ENCODE measurements at places on chromosomes 11 and 22. TPM values are rescaled to one million over a fixed set of nuclear protein-coding genes. Genes with fewer than 3 reads are reported as not detected.

DNA sequence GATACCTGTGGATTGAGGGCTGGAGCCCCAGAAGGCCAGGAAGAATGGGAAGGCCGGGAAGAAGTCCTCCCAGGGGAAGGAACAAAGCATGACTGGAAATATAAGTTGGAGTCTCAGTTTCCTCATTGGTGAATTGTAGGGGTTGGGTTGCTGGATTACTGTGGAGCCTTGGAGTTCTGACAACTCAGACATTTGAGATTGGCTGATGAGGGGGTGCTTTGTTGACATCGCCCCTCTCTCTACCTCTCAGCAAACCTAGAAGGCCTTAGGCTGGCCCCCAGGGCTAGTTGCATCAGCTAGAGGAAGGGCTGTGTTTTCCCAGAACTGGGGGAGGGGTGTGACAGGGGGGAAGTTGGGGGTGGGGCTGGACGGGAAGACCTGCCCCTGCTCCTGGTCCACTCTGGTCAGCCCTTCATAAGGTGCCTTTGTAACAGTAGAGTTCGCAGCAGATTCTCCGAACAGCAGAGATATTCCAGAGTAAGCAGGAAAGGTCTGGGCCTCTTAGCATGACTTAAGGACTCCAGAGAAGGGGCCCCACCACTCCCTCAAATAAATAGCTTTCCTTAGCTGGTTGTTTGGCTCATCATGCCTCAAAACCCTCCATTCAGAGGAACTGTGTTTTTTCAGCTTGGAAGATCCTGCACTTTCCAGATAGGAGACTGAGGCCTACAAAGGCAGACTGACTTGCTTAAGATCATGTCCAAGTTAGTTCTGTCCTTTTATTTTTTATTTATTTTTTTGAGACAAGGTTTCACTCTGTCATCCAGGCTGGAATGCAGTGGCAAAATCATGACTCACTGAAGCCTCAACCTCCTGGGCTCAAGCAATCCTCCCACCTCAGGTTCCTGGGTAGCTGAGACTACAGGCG, 12.5 kb upstream of the THRSP start:
- no peak for DNase-seq

GRCh38 chr11:33893711-33894397, 2.0 kb upstream of the LMO2 start:
- DNase-seq = no peak

DNA sequence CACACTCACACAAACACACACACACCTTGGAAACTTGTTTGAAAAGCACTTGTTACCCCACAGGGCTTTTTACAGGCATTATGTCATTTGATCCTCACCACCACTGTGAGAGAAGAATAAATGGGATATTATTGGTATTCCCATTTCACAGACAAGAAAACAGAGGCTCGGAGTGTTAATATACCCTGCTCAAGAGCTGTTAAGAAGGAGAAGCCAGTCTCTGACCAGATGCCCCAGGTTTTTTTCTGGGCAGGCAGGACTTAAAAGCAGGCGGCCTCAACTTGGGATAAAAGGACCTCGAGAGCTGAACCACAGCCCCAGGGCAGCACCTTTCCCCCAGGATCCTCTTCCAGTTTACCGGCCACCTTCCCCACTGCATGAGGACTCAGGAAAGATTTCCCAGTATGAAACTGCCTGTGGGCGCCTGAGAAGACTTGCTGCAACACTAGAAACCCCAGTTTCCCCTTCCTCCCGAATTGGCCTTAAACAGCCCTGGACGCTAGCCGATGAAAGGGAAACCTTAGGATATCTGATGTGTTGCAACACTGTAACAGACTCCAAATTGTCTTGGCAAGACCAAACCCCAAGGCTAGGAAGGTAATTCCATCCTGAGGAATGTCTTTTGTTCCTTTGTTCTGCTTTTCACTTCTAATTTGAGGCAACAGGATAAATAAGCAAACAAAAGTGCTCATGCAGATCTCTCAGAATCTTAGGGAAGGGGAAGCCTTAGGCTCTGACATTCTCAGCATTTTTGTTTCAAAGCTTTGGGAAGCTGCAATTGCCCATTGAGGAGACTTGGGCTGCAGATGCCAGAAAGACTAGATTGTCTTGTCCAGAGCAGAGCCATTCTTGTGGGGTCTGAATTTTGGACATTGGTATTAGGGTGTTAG, 173.5 kb downstream of the TRIM29 start:
- DNase-seq = no peak

- DNase-seq = no peak
Measured at GRCh38 chr11:67581469-67581868, 2.1 kb upstream of the GSTP1 start.

- DNase-seq = no peak
Measured at GRCh38 chr22:37708580-37709444, 12.0 kb downstream of the TRIOBP start.

Gene ADSL
- total RNA-seq = 140 TPM

DNA sequence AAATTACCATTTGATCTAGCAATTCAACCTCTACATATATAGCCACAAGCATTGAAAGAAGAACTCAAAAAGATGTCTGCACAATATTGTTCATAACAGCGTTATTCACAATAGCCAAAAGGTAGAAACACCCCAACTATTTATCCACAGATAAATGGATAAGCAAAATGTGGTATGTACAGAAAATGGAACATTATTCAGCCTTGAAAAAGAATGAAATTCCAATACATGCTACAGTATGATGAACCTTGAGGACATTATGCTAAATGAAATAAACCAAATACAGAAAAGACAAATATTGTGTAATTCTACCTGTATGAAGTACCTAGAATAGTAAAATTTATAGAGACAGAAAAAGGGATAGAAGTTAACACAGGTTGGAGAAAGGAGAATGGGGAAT, 2.6 kb upstream of the ETS1 start:
- no peak for DNase-seq

DNA sequence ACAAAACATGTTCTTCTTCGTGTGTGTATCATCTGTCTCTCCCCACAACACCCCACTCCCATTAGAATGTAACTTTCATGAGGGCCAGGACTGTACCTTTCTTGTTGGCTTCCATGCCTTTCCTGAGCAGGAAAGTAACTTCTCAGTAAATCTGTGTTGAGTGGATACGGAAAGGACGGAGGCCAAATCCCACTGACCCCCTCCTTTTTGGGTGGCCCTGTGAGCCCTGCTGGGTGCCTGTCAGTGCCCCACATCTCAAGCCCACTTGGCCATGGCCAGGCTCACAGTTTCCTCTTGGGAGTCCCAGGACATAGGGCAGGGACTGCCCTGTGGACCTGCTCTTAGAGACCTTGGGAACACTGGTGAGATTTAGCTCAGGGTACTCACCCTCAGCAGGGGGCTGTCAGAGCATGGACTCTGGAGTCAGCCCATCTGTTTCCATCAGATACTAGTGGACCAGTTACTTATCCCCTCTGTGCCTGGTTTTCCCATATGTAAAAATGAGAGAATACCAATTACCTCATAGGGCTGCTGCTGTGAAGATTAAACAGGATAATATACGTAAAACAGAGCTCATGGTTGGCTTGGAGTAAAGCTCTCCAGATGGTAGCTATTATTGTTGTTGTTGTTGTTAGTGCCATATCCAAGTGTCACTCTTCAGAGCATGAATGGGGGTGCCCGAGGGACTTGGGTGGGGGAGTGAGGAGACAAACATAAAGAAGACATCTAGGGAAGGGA, 1.0 kb upstream of the C11orf96 start:
- no peak for DNase-seq

DNA sequence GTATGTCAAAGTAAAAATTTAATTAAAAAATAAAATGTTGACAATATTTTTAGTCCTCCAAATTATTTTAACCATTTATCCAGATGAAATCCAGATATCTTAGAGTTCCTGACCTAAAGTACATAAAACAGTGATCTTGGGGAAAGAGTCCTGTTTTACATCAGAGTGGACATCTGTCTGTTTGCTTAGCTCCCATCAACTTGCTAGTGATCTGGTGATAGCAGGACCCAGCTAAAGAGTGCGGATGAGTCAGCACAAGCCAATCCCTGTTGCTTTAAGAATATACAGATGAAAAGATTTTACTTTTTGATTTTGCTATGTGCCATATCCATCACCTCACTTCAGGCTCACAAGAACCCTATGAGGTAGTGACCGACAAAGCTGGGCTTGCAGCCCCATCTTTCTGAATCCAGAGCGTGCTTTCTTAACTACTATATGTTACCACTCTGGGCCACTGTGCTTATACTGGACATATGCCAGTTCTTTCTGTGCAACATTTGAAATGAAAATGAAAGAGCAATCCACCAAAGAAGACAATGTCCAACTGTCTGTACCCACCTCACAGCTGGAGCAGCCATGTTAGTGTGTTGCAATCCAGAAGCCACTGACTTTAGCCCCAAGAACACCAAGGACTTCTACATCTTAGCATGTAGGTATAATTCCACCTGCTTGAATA, 167.6 kb upstream of the SESN3 start:
- peak; percentile 76 for DNase-seq

GRCh38 chr11:35235936-35236666, 97.1 kb downstream of the CD44 start:
- no peak for DNase-seq

DNA sequence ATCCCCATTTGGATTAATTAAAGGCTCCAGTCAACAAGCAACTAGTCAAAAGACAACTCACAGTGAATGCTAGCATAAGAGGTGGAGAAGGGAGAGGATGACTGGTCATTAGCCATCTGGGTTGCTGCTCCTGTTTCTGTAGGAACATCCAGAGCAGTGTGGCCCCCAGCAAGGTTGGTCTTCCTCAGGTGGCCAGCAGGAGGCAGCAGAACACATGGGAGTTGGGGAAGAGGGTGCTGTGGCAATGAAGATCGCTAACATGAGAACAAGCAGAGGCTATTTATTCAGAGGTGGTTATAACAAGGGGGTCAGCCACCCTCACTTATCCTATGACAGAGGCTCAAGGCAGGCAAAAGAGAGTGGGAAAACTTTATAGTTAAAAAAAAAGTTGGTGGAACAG, 21.3 kb downstream of the IZUMO1R start:
- peak; percentile 19 for DNase-seq

Gene KCNJ5
- not detected for total RNA-seq

Gene TMEM9B
- 21.0 TPM for total RNA-seq

GRCh38 chr11:29527391-29527936, 489.4 kb downstream of the KCNA4 start:
- DNase-seq = peak; percentile 52

GRCh38 chr11:70582886-70583641, 184.7 kb downstream of the CTTN start:
- no peak for DNase-seq

DNA sequence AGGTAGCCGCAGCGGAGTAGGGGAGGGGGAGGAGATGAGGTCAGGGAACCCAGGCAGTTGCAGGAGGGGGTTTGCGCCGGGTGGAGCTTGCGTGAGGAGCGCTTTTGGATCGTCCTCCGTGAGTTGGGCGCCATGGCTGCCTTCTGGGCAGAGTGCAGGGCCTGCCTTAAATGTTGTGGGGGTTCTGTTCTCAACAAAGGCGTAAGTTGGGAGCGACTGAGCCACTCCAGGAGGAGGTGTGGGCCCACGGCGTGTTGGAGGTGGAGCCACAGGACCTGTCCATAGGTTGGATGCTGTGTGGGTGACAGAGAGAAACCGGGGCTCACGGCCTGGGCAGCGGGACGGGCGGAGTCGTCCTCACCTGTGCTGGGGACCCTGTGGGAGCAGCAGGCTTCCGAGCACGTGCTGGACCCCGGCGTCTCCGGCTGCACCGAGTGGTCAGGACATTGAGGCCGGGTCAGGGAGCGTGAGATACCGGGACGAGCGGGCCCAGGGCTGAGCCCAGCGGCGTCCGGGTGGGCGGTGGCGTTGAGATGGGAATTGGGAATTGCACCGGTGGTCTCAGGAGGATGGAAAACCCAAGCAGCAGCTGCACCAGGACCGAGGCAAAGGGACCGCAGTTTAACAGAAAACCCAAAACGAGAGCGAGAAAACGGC, 977 bp upstream of the PGGHG start:
- DNase-seq = no peak

DNA sequence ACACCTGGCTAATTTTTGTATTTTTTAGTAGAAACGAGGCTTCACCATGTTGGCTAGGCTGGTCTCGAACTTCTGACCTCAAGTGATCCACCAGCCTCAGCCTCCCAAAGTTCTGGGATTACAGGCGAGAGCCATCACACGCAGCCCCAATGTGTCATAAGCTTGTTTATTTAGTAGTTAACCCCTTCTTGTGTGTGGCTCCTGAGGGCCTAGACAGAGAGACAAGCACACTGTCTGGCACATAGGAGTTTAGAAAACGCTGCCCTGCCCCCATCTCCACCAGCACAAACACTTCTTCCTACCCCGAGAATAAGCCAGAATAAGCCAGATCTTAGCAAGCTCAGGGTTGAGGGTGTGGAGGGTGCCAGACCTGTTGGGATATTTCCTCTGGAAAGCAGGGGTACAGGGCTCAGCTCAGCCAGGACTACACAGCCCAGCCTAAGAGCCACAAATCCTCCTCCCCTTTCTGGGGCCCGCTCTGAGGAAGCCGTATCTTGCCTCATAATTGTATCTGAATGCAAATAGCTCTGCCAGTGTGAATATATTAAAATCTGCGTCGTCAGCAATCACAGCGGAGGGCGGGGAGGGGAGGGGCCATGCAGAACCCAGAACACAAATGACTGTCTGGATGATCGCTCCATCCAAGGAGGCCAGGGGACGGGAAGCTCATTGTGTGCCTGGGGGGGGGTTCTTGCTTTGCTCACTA, 247.3 kb downstream of the MN1 start:
- no peak for DNase-seq

Gene USH1C
- 35.4 TPM for total RNA-seq

Gene BLID
- total RNA-seq = not detected

DNA sequence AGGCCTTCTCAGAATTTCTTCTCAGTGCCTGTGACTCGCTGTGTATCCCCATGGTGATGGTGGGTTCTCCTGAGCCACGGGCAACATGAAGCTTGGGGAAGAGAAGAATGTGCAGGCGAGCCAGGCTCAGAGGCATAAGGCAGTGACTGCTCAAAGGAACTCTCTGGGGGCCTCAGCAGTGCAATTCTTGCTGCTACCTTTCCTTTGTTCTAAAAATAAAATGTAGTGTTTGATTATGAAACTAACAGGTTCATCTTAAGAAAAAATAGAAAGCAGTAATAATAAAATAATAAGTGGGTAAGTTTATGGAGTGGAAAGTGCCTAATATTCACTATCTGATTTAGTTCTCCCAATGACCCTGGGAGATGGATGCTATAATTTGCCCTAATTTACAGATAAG, 46.7 kb downstream of the MEI1 start:
- DNase-seq = no peak

Gene BTG4
- total RNA-seq = 0.17 TPM

Gene ABCC8
- total RNA-seq = not detected

DNA sequence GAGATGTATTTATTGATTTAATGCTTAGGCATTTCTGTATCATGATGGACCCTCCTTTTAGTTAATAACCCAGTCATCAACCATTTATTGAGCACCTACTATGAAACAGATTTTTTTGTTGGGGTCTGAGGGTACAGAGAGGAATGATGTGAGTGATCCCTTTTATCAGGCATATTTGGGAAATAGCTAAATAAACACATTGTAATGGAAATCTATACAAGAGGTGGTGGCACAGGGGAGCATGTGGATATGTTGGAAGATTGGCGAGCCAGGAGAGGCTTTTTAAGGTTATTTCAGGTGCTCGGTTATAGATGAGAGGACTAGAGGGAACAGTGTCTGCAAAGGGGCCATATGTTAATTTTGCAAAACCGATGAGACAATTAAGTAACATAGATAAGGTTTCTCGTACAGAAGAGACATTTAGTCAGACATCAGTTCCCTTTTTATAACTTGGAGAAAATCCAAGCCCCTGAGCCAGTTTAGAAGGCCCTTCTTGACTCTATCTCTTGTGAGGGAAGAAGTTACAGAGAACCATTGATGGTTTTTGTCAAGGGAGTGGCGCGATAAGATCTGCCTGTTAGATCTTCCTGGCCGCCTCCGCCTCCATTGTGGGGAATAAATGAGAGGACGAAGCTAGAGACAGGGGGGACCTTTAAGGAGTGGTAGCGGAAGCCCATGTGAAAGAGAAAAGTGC, 2.0 kb downstream of the ATXN10 start:
- no peak for DNase-seq
